ENCODE measurements at places on chromosomes 13 and 19.
A peak's percentile ranks its signal among the peaks of the same experiment; 100 is the strongest.

DNA sequence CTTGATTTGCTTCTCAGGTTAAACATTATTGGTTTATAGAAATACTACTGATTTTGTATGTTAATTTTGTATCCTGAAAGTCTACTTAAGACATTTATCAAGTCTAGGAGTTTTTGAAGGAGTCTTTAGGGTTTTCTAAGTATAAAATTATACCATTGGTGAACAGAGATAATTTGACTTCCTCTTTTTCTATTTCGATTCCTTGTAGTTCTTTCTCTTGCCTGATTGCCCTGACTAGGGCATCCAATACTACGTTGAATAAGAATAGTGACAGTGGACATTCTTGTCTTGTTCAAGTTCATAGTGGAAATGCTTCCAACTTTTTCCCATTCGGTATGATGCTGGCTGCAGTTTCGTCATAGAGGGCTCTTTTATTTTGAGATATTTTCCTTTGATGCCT lies 807.5 kb upstream of the SLC10A2 start:
- no peak for DNase-seq

GRCh38 chr19:48418317-48419064 lies 25.0 kb downstream of the GRIN2D start:
- DNase-seq = peak; percentile 47

DNA sequence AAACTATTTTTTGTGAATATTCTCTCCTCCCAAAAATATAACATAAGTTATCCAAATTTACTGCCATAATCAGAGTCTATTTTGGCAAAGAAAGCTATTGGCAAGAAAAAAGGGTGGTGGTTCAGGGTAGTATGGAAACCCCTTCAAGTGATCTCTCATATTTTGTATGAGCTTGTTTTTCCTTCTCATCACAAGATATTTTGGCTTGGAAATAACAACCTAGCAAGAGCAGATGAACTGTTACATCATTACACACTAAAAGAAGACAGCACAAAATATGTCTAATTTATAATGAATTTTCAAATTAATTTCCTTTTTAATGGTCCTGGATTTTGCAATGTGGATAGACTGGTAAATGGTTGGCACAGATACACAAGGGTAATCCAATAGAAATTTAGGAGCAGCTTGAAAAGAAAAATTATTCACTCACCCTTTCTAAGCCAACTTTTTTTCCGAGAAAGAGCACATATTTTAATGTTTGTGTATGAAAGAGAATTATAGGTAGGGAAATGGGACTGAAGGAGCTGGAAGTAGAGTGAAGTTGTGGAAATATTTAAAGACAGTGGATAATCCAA lies 225.1 kb downstream of the EFNB2 start:
- DNase-seq = no peak

- no peak for DNase-seq
Observed at GRCh38 chr13:35524171-35524570, 47.7 kb upstream of the MAB21L1 start.

GRCh38 chr19:9610484-9611113 lies 10.4 kb downstream of the ZNF561 start:
- no peak for DNase-seq

- DNase-seq = no peak
Observed at GRCh38 chr13:45410001-45410400, 8.2 kb downstream of the SLC25A30 start.

GRCh38 chr13:31965361-31966066 lies 66.1 kb upstream of the FRY start:
- no peak for DNase-seq

DNA sequence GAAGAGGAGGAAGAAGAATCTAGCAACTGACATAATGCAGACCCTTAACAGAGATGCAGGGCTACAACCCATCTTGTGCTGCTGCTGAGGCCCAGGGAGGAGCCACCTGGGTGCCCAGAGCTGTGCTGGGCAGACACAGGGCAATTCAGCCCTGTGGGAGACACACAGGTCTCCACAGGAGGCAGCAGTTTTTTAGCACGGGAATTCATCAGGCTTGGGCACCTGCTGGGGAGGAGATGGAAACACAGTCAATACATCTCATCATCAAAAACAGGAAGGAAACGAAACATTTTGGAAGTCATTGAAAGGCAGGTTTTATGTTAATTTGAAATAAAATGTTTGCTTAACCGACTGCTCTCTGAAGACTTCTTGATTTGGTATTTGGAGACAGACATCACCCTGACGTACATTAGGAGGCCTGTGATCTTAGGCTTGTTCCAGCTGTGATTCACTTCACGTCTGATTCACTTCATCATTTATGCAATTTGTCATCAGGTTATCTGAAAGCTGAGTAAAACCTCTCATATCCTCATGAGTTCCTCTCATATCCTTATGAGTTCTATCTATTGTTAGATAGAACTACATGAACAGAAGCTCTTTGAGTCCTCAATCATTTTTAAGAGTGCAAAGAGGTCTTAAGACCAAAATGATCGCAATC lies 77.4 kb downstream of the CYSLTR2 start:
- no peak for DNase-seq

DNA sequence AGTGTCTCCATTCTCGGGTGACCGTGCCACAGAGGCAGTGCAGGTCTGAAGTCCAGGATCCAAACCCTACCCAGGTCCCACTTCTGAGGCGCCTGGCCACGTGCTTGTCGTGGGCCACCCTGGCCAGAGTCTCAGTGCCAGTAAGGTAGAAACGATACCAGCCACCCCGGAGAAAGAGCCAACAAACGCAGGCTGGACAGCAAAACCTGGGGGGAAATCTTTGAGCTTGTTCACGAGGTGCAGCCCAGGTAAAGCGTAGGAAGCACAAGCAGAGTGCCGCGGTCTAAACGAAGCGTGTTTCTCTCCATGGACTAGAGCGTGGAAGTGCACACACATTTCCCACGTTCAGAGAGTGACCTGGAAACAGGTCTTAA lies 95.6 kb downstream of the ATP11A start:
- DNase-seq = no peak
